ENCODE measurements at places on chromosomes 5 and 9.

GRCh38 chr9:137048655-137049543 lies 2.9 kb upstream of the NPDC1 start:
- no peak for DNase-seq

GRCh38 chr5:36173426-36173825 lies 21.5 kb downstream of the SKP2 start:
- no peak for DNase-seq

DNA sequence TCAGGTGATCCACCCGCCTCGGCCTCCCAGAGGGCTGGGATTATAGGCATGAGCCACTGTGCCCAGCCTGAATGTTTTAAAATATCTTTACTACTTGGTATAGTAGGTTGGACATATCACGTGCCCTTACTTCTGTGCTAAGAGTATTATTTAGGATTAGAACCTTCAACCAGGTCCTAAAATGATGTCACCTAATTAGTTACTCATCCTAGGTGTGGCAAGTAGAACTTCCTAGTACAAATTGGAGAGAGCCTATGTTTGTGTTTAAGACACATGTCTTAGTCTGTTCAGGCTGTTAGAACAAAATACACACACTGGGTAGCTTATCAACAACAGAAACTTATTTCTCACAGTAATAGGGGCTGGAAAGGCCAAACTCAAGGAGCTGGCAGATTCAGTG lies 51.5 kb downstream of the ZFAND5 start:
- DNase-seq, result no peak

DNA sequence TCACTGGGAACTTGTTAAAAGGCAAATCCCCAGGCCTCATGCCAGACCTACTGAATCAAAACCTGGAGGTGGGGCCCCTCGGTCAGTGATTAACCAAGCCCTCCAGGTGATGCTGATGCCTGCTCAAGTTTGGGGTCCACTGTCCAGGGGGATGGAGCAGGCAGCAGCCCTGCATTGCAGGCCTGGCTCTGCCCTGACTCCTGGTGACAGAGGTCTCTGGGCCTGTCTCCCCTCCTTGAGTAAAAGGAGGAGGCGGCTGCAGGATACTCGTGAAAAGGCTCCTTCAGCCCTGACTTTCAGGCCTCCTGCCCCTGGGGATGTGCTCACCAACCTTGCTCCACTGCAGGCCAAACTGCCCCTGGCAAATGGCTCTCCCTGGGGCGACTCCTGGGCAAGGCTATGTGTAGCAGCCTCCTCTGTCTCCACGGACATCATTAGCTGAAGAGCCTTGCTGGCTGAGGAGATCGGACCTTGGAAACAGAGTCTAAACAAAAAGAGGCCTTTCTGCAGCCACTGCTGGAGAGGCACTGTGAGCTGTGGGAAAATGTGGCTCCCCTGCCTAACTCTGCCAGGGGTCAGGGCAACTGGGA lies 134.8 kb upstream of the ALDH1B1 start:
- DNase-seq, result no peak

DNA sequence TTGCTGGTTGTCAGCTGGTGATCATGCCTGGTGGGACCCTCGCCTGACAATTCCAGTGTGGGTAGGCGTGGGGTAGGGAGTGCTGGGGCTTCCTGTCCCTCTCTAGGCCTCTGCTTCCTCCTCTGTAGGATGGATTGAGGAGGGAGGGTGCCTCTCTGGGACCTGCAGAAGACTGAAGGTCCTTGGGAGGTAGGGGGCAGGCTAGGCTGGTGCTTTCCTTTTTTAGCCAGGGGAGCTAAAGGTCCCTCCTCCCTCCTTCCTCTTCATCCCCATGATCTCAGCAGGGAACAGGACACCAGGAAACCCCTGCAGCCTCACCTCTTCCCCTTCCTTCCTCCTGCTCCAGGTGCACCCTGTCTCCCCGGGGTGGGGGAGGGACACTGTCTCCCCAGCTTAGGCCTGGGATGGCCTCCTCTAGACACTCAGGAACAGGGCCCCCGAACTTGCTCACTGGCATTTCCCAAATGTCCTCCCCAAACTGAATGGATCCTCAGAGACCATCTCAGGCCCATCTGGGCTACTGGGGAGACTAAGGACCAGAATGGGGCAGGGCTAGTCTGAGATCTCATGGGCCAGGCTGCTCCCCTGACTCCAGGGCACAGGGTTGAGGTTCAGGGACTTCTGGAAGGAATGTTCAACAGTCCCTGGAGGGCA lies 8.4 kb downstream of the SH2D3C start:
- DNase-seq, result no peak

DNA sequence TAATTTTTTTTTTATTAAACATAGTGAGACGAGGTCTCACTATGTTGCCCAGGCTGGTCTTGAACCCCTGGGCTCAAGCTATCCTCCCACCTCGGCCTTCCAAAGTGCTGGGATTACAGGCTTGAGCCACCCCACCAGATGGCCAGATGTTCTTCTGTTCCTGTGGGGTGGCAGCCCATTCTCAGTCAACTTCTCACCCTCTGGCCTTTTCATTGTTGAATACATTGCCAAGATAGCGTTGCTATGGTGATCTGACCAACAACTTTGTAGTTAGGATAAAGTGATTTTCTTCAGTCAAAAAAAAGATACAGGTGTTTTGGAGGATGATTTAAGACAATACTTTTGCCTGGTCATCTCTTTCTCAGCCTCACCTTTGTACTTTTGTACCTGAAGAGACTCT lies 109.1 kb downstream of the EGFLAM start:
- no peak for DNase-seq

DNA sequence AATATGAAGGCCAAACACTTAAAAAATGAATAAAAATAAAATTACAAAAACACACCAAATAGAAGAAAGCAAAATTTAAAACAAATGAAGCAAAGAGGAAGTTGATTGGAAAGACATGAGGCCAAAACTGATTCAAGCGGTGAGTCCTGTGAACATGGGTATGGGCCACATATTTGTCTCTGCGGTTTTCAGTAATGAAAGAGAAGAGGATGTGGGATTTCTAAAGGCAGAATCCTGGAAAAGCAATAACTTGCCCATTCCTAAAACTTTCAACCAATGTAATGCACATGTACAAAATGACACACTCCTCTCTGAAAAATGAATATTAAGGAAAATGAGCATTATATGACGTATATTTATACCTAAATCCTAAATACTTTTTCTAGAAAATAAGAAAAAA lies 263.7 kb downstream of the SEMA5A start:
- DNase-seq, result no peak

DNA sequence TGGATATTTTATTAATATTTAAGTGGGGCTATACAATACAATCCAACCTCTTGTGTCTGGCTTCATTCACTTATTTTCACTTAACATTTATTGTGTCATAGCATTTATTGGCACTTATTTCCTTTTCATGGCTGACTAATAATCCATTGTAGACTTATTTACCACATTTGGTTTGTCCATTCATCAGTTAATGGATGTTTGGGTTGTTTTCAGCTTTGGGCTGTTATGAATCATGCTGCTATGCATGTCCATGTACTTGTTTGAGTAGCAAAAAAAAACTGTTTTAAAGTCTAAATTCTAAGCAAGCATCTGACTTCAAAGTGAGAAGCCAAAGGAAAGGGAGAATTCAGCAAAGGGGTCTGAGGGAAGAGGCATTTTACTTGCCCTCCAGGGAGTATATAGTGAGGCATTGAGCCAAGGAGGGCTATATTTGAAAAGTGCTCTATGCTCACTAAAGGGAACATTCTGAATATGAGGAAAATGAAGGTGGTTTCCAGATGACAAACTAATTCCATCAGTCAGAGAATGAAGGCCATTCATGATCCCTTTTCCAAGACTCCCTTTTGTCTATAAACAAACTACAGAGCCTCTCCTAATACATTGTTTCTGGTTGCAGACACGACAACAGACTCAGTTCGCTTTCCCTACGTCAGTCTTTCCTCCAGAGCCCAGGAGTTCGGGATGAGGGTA lies 532.8 kb upstream of the KLF4 start:
- DNase-seq, result no peak

DNA sequence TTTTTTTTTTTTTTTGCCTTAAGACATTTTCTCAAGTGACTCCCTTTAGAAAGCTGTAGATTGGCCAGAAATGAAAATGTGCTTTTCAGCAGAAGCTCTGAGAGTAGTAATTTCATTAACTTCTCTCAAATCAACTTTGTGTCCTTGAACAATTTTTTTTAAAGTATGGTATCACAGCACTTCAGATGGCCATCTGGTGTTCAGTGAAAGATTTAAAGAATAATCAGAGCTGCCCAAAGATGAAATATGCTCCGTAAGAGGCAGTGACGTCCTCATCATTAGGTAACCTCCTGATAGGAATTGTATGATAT lies 43.0 kb upstream of the PCAT7 start:
- no peak for DNase-seq

Measured in activated CD4-positive, alpha-beta T cell treated with anti-CD3 and anti-CD28 coated beads for 24 hours (primary cell).